Activated CD4-positive, CD25-positive, alpha-beta regulatory T cell treated with anti-CD3 and anti-CD28 coated beads, Interleukin-2, amount 50 U/mL, for 72 hours (primary cell): ENCODE measurements at places on chromosomes 2 and 18.

GRCh38 chr2:172086241-172087206, 1.2 kb downstream of the DLX1 start:
- DNase-seq, result peak; percentile 44

DNA sequence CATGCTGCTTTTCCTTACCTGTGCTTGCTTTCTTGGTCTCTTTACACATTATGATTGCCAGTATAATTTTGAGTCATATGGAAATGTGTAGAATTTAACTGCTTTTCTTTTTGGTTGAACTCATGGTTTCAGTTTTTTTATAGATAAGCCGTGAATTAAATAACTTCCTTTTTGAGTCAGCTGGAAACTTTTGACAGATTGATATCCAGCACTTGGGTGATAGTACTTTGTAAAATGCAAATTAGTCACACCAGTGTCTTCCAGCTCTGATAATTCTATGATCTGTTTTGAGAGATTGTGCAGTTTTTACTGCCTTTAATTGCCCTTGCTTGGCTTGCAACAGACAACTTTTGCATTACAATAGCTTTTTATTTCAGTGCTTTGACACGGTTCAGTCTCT, 86.4 kb downstream of the NCOA1 start:
- DNase-seq, result no peak

DNA sequence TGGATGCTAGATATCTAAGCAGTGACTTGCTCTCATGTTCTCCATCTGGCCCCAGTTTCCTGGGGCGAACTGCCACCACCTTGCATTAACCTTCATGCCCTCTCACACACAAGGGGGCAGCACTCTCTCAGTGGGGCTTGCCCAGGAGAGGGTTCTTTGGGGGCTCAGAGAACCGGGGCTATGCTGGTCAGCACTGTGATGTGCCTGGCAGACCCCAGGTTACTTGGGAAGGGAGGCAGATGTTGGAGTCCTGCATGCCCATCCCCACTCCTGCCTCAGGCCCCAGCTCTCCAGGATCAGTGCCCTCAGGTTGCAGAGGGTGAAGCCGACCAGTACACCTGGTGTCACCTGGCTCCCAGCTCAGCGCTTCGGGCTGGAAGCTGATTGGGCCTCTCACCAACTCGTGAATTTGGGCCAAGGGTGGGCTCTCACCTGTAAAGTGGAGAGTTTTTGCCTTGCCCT, 396.2 kb upstream of the HS6ST1 start:
- no peak for DNase-seq

- DNase-seq, result no peak
Measured at GRCh38 chr2:137747509-137747908, 216.8 kb upstream of the HNMT start.

GRCh38 chr2:152127628-152128027, 28.8 kb upstream of the CACNB4 start:
- no peak for DNase-seq

- DNase-seq, result no peak
Measured at GRCh38 chr2:175621821-175622220, 380.2 kb downstream of the LNPK start.

- no peak for DNase-seq
Measured at GRCh38 chr2:212193056-212193455, 345.5 kb downstream of the ERBB4 start.

DNA sequence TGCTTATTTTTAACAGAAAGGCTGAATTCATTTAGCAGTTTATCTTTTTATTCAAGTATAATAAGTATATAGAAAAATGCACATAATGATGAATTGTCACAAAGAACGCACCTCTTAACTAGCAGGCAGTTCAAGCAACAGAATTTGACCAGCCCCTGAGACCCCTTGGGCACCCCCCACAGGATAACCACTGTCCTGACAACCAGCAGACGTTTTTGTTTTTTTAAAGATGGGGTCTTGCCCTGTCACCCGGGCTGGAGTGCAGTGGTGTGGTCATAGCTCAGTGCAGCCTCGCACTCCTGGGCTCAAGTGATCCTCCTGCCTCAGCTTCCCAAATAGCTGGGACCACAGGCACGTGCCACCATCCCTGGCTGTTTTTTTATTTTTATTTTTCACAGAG, 14.0 kb downstream of the PRELID3A start:
- no peak for DNase-seq
